ENCODE measurements at places on chromosomes 11 and 22.

GRCh38 chr22:35335936-35336781 is 36.5 kb downstream of the TOM1 start:
- DNase-seq = no peak

- DNase-seq = no peak
These were observed 972 bp upstream of the TSSC4 start for GRCh38 chr11:2399488-2400068.

GRCh38 chr22:19448739-19449421 is 1.4 kb upstream of the C22orf39 start:
- no peak for DNase-seq

- peak; percentile 8 for DNase-seq
These were observed 28.3 kb downstream of the SLC1A2 start for GRCh38 chr11:35390737-35391682.

All from retinal pigment epithelial cell (primary cell).